Stimulated activated CD4-positive, alpha-beta T cell treated with anti-CD3 and anti-CD28 coated beads, Interleukin-2, amount 100 ng/mL, for 4 hours (primary cell): ENCODE measurements at places on chromosomes 2 and 18.

- DNase-seq = no peak
Observed at GRCh38 chr18:62288665-62289008, 36.5 kb upstream of the TNFRSF11A start.

GRCh38 chr2:138564586-138565229 lies 63.1 kb downstream of the SPOPL start:
- no peak for DNase-seq

GRCh38 chr2:147511491-147511948 lies 333.3 kb upstream of the ACVR2A start:
- DNase-seq = no peak

DNA sequence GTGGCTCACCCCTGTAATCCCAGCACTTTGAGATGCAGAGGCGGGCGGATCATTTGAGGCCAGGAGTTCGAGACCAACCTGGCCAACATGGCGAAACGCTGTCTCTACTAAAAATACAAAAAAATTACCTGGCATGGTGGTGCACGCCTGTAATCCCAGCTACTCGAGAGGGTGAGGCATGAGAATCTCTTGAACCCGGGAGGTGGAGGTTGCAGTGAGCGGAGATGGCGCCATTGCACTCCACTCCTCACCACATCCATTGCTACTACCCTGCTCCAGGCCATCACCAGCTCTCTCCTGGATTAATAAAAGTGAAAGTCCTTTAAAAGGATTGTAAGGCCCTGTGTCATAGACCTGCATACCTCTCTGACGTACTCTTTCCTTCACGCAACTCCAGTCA lies 1.2 kb downstream of the RMP24 start:
- DNase-seq = no peak

GRCh38 chr2:68190991-68191731 lies 33.5 kb downstream of the PNO1 start:
- DNase-seq = no peak

DNA sequence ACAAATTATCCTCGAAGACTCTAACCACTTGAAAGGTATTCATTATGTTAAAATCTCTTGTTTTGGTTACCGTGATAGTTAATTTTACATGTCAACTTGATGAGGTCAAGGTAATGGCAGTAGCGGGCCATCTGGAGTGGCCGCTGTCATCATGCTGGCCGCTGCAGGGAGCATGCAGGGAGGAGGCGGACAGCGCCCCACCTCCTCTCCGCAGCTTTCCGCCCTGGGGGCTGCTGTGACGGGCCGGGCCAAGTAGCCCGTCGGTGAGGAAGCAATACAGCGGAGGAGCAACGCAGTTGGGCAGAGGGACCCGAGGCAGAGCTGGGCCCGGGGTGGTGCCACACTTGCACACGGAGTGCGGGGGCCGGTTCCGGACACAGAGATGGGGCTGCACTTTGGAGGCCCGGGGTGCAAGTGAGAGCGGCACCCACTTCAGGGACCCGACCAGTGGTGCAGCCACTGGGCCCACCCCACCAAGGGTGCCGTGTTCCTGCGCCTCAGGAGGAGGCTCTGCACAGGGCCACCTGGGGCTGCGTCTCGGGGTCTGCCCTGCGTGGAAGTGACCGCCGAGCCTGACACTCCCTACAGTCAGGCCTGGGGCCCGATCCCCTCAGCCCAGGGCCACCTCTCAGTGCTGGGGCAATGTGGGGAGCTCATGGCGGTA lies 452.4 kb downstream of the LRATD1 start:
- no peak for DNase-seq

DNA sequence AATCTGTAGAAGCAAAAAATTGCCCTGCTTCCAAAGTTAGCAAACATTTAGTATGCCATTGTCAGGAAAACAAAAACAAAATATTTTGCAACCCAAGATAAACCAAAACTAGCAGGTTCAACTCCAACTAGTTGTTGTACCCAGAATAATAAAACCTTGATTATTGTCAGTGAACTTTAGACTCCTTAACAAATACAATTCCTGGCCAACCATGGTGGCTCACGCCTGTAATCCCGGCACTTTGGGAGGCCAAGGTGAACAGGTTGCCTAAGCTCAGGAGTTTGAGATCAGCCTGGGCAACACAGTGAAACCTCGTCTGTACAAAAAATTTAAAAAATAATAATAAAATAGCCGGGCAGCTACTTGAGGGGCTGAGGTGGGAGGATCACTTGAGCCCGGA lies 87.5 kb upstream of the MSH2 start:
- no peak for DNase-seq

DNA sequence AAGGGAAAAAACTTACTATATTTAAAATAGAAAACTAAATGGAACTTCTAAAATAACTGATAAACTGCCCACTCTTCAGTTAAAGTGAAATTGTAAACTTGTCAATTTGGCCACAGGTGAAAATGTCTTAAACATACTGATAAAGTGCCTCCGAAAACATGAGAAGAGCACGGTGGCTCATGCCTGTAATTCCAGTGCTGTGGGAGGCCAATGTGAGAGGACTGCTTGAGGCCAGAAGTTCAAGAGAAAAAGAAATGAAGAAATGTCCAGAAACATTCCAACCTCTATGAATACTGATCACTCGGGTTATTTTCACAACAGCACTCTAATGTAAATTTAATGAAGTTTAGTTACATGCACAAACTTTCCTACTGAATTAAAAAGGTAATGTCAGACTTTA lies 63.4 kb upstream of the DNER start:
- no peak for DNase-seq

GRCh38 chr18:32884543-32884942 lies 111.7 kb upstream of the KLHL14 start:
- no peak for DNase-seq

- DNase-seq = no peak
Observed at GRCh38 chr2:134169788-134170187, 84.1 kb upstream of the MGAT5 start.

GRCh38 chr2:224982226-224982625 lies 60.0 kb downstream of the DOCK10 start:
- no peak for DNase-seq

GRCh38 chr18:28281400-28281799 lies 104.5 kb upstream of the CDH2 start:
- DNase-seq = no peak

- DNase-seq = no peak
Observed at GRCh38 chr18:61845197-61845596, 47.6 kb downstream of the RNF152 start.

DNA sequence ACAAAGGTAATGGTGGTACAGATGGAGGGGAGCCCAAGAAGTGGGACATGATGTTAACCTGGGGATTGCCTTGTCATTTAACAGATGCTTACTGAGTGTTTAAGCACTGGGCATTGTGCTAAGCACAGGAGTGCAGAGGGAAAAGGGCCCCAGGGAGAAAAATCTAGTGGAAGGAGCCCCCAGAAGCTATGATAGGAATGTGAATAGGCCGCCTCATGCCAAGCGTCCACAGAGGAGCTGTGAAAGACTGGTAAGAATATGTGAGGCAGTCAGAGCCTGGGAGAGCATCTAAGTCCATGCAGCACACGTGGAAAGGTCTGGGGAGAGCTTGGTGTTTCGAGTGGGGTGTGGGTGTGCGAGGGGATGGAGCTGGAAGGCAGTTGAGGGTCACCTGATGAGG lies 5.5 kb downstream of the ZNF532 start:
- DNase-seq = no peak

DNA sequence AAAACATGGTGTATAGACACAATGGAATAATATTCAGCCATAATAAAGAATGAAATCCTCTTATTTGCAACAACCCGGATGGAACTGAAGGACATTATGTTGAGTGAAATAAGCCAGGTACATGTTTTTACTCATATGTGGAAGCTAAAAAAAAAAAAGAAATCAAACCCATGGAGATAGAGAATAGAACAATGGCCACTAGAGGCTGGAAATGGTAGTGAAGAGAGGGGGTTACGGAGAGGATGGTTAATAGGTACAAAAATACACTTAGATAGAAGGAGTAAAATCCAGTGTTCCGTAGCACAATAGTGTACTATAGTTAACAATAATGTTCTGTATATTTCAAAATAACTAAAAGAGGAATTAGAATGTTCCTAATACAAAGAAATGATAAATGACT lies 12.8 kb upstream of the KIAA2012 start:
- DNase-seq = no peak

- no peak for DNase-seq
Observed at GRCh38 chr2:46299365-46300263, 2.4 kb downstream of the EPAS1 start.

DNA sequence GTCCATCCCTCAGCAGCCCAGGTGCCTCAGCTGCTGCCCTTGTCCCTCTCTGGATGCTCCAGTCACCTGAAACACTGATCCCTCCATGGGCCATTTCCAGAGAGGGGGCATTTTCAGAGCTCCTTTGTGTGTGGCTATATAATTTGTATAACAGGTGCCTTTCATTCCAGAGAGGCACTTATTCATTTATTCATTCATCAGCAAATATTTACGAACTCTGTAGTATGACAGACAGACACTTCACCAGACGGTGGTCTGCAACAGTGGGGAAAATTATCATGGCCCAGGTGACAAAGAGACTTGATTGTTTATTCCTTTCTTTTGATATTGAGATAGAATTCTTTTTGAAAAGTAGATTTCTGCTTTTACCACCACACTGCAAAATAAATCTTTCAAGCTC lies 361.7 kb downstream of the TMEM182 start:
- no peak for DNase-seq

DNA sequence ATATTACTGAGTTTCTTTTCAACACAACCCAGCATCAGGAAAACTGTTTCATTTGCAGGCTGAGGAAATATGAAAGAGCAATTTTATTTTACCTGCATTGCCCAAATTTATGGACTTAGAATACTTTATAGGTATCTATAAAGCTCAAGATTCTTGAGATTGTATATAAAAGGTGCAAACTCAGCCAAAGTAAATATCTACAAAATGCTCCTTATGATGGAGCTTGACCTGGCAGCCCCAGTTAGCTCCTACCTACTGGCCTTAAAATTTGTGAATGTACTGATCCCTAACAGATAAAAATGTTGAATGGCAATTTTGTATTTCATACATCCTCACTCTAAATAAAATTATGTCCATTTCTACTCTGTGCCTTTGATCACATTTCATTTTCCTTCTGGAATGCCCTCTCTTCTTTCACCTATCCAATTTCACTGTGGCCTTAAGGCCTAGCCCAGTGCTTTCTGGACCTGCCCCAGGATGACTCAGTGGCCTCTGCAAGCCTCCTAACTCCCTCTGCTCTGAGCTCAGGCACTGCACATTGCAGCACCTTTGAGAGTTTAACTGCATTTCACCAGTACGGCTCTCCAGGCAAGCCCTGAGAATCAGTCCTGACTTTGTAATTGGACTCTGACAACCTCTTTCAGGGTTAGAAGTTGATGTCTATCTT lies 125.9 kb downstream of the ANTXR1 start:
- no peak for DNase-seq

DNA sequence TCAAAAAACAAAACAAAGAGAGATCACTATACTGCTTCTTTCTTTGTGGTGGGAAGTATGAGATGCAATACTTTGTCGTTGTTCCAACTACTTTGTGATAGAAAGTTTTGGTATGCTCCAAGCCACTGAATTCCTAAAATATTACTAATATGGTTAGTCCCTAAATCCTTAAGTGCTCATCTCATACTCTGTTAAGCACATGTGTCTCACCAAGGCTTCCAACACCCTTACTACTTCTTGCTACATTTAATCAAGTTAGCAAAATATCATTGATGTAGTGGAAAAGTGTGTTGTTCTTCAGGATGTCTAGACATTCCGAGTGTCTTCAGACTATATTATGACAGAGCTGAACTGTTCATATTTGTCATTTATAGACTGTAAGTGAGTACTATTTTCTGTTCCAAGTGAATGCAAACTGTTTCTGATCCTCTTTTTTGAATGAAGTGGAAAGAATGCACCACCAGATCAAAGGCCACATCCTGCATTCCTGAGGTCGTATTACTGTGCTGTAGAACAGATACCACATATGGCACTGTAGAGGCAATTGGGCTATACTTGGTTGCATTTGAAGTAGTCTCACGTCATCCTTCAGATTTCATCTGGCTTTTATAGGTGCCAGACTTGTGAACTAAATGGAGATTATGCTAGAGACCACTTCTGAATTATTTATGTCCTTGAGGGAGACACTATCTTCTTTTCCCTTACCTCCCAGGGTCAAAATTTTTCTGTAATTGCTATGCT lies 298.4 kb upstream of the ZNF521 start:
- no peak for DNase-seq
